Stimulated activated CD4-positive, alpha-beta T cell treated with anti-CD3 and anti-CD28 coated beads, Interleukin-4, amount 100 ng/mL, for 4 hours (primary cell): ENCODE measurements at places on chromosomes 3 and 15.

DNA sequence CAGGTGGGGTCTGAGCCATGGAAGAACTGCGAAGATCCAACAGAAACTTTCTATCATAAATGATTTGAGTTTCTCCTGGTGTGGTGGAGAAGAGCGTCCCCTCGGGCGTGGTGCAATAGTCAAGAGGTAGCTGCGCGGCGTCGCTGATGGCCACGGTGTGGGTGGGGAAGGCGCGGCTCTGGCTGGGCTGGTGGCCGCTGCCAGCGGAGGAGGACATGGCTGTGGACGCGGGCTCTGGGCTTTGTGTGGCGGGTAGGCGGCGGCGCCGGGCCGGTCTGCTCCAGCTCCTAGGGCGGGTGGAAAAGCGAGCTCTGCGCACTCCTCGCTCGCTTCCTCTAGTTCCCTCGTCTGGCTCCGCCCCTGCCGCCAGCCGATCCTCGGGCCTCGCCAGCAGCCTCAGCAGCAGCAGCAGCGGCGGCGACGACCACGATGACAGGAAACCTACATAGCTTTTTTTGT, 5.9 kb downstream of the STARD9 start:
- DNase-seq, result peak; percentile 70

- DNase-seq, result no peak
Measured at GRCh38 chr3:69474186-69474585, 88.3 kb upstream of the FRMD4B start.

- DNase-seq, result no peak
Measured at GRCh38 chr15:33310481-33311311, at the start of gene RYR3. RYR3 (plus strand) TSS chr15:33310967; CDS start chr15:33311046, 79 bp downstream.

DNA sequence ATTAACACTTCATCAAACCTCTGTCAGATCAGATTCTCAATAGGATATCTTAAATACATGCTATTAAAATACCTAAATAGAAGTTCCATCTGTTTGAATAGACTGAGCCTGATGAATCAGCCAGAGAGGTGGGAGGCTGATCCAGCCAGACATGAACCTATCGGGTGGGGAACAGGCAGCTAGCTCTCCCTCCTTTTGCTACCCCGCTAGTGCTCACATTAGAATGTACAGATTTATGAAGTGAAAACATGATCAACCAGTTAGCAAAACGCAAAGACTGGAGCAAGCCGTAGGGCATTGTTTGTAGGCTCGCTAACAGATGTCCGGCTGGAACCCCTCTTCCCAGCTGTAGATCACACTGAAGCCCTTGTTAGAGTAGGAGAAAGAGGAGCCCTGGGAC, 54.4 kb downstream of the GTF2E1 start:
- no peak for DNase-seq

DNA sequence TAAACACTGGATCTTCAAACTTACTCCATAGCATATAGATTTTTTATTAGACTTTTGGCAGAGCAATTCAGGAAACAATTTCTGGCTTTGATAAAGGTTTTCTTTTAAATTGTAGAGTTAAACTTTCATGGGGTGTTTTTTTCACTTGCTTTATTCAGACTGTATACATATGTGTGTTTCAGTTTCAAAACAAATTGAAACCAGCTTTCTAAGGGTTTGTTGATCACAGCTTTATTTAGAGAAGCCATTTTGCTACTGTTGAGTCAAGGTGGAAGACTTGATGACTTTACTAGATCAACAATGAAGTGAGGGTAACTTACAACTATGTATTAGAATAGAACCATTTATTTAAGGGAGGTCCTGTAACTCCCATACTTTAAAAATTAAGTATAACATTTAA, 6.2 kb downstream of the UBE2E1 start:
- no peak for DNase-seq

DNA sequence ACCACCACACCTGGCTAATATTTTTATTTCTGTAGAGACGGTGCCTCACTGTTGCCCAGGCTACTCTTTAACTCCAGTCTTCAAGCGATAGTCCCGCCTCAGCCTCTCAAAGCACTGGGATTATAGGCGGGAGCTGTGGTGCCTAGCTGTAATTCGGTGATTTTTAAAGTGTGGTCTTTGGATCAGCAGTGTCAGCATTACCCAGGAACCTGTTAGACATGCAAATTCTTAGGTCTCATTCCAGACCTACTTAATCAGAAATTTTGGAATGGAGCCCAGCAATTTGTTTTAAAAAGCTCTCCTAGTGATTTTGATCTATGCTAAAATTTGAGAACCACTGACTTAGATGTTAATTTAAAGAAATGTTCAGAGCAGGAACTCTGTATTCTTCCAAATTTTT, 51.9 kb downstream of the GOLM2 start:
- DNase-seq, result no peak

DNA sequence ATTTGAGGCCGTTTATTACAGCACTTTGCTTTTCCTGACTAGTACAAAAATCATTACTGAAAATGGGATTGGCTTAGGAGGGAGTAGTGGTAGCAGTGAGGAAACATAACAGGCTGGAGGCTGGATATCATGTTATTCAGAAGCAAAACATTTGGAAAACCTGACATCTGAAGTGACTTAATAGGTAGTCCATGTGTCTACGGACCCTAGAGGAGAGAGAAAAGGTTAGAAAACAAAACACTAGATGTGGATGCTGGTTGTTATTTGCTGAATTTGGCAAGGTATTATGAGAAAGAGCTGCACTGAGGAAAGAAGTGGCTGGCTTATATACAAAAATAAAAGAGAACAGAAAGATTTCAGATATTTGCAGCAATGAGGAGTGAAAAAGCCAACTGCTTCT, 139.9 kb downstream of the MEX3B start:
- DNase-seq, result no peak

- no peak for DNase-seq
Measured at GRCh38 chr3:99945328-99945995, 127.8 kb downstream of the CMSS1 start.

DNA sequence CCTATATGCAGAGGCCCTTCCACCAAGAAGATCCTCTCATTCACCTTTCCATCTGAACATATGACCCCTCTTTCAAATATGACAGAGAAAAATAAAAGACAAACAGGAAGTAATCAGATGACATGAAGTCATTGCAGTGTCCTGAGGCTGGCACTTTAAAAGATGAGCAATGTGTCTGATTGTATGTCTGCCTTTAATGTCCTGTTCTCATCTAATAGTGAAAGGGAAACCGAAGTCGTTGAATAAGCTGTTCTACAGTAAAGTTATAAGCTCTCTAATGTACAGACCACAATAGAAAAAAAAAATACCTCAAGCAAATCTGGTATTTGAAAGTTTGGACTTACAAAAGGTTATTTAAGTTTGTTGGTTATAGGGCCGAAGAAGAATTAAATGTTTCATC, 243.0 kb downstream of the CLSTN2 start:
- DNase-seq, result no peak

DNA sequence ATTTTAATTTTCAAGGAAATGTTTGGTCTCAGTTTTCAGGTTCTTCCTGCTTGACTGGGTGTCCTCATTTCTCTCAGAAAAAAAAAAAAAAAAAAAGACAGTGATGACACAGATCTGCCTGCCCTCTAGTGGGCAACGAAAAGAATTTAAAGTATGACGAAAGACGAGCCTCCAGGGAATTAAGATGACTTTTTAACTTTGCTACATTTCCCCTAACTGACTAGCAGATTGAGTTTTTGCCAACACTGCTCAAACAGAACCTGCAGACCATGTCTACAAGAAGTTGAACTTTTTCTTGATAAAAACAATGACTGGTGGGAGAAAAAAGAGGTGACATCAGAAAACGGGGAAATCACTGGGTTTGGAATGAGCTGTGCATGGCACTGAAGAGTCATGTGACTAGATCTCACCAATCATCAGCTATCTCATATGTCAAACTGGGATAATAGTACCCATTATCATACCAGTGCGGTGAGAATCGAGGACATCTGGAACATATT, 40.8 kb downstream of the EOMES start:
- no peak for DNase-seq

GRCh38 chr3:50246517-50246954, 10.5 kb downstream of the GNAI2 start:
- peak; percentile 73 for DNase-seq
